ENCODE measurements at places on chromosomes 7 and 10.
A peak's percentile ranks its signal among the peaks of the same experiment; 100 is the strongest.

DNA sequence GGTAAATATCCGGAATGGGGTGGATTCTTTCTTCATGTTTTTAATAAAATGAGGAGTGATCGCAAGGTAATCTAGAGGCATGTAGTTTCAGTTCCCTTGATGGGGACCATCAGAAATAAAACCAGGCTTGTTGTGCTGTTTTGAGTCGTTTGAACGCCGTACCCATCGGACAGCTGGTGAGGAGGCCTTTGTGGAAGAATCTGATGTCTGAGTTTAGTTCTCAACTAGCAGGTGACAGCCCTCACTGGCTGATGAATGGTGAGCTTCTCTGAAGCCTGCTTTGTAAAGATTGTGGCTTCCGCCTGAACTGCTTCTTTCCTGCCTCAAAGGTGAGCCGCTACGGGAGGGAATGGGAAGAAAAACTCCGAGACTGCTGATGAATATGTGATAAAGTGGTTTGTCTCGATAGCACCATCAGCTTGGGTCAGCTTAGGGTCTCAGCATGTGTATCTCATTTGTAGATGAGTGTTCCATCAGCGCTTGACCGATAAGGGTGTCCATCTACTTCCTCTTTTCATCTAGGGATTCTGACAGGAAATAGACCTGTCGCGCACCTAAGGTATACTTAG lies 977 bp downstream of the TMEM248 start:
- H3K4me1 ChIP-seq = peaks cover 17% of the 10 kb centered on the region
- no peaks in the 10 kb centered on the region for H3K36me3 ChIP-seq
- no peak for DNase-seq
- H3K27ac ChIP-seq = no peak overlapping the region

GRCh38 chr7:135217645-135218509 lies 6.6 kb upstream of the WDR91 start:
- no peaks in the 10 kb centered on the region for H3K27me3 ChIP-seq
- no peak overlapping the region for H3K4me3 ChIP-seq
- no peaks in the 10 kb centered on the region for H3K36me3 ChIP-seq
- H3K27ac ChIP-seq = no peak overlapping the region

DNA sequence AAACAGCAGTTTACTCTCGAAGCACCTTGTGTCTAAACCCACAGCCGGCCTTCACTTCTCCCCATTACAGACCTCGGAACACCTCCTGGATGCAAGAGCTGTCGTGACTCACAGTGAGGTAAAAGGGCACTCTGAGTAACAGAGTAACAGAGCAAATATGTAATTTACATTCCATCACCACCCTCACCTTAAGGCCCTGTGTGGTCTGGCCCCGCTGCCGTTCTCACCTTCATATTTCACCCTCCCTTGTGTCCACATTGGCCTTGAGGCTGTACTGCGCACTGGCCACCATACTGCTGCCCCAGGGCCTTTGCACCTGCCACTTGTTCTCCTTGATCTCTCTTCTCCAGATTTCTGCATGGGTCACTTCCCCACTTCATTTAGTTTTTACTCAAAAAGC lies 12.6 kb downstream of the FFAR4 start:
- no peak for DNase-seq
- no peaks in the 10 kb centered on the region for H3K27me3 ChIP-seq
- H3K4me3 ChIP-seq = no peak overlapping the region
- H3K36me3 ChIP-seq = no peaks in the 10 kb centered on the region

- H3K27me3 ChIP-seq = no peaks in the 10 kb centered on the region
- H3K36me3 ChIP-seq = no peaks in the 10 kb centered on the region
- H3K4me3 ChIP-seq = peak overlapping the region; percentile 51
- peaks cover 18% of the 10 kb centered on the region for H3K4me1 ChIP-seq
- H3K27ac ChIP-seq = no peak overlapping the region
Measured at GRCh38 chr7:139482662-139483466, 609 bp downstream of the KLRG2 start.

- no peaks in the 10 kb centered on the region for H3K36me3 ChIP-seq
- DNase-seq = no peak
- no peaks in the 10 kb centered on the region for H3K27me3 ChIP-seq
- no peaks in the 10 kb centered on the region for H3K4me1 ChIP-seq
- H3K4me3 ChIP-seq = no peak overlapping the region
Measured at GRCh38 chr7:50953303-50953702, 170.6 kb upstream of the GRB10 start.

- H3K27me3 ChIP-seq = no peaks in the 10 kb centered on the region
- DNase-seq = peak; percentile 26
- no peak overlapping the region for H3K27ac ChIP-seq
- H3K36me3 ChIP-seq = no peaks in the 10 kb centered on the region
- H3K4me1 ChIP-seq = peaks cover 6% of the 10 kb centered on the region
Measured at GRCh38 chr7:351256-351655, 61.3 kb downstream of the FOXL3 start.

- no peaks in the 10 kb centered on the region for H3K4me1 ChIP-seq
- no peak overlapping the region for H3K4me3 ChIP-seq
- H3K27ac ChIP-seq = no peak overlapping the region
- no peaks in the 10 kb centered on the region for H3K36me3 ChIP-seq
- no peaks in the 10 kb centered on the region for H3K27me3 ChIP-seq
Measured at GRCh38 chr7:111368381-111369065, 193.8 kb downstream of the IMMP2L start.

- no peaks in the 10 kb centered on the region for H3K27me3 ChIP-seq
- no peak overlapping the region for H3K27ac ChIP-seq
- no peaks in the 10 kb centered on the region for H3K36me3 ChIP-seq
- DNase-seq = no peak
- no peaks in the 10 kb centered on the region for H3K4me1 ChIP-seq
- H3K4me3 ChIP-seq = no peak overlapping the region
Measured at GRCh38 chr10:10350050-10350449, 667.6 kb upstream of the CELF2 start.

DNA sequence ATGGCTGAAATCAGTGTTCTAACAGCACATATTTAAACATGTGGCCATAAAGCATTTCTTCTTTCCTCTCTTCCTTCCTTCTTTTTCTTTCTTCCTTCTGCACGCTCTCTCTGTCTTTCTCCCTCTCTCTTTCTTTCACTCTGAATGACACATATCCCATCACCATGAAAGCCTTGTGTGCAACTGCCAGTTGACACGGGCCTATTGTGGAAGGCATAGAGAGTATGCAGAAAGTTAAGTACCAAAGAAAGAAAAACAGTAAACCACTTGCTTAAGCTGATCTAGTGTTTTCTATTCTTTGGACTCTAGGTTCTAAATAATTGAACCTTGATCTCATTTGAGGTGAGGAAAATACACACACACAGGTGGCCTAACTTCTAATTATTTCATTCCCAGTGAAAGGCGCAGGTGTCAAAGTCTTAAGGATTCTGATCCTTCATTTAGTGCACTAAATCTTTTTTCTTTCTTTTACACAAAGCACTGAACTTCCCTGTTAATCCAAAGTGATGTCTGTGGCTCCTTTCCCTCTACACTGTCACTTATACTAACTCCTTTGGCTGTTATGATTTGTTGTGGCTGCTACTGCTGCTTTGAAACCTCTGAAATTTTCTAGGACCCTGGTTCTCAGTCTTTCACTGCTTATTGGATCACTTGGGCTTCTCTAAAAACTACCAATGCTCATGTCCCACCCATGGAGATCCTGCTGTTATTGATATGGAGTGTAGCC lies 17.7 kb downstream of the DKK1 start:
- H3K27ac ChIP-seq = no peak overlapping the region
- H3K27me3 ChIP-seq = no peaks in the 10 kb centered on the region
- no peak for DNase-seq

DNA sequence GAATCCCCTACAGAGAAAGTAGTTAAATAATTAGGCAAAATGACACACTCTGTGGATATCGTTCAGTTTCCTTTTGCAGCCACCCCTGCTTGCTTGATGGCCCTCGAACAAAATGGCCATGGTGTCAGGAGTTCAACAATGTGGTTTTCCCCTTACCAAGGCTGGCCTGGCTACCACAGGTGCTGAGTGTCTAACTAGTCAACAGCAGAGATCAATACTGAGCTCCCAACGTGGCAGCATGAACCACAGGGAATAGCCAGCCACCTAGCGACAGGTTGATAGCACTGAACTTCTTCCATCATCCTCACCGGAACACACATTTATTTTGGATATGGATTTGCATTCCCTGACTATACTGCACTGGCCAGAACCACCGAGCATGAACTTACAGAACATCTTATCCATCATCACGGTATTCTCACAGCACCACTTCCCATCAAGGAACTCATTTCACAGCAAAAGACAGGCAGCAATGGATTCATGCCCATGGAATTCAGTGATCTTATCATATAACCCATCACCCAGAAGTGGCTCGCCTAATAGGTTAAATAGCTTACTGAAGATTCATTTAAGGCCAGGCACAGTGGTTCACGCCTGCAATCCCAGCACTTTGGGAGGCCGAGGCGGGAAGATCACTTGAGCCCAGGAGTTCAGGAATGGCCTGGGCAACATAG lies 6.3 kb downstream of the C10orf67 start:
- no peak overlapping the region for H3K27ac ChIP-seq
- H3K4me3 ChIP-seq = no peak overlapping the region
- no peaks in the 10 kb centered on the region for H3K27me3 ChIP-seq
- no peak for DNase-seq
- H3K36me3 ChIP-seq = no peaks in the 10 kb centered on the region

DNA sequence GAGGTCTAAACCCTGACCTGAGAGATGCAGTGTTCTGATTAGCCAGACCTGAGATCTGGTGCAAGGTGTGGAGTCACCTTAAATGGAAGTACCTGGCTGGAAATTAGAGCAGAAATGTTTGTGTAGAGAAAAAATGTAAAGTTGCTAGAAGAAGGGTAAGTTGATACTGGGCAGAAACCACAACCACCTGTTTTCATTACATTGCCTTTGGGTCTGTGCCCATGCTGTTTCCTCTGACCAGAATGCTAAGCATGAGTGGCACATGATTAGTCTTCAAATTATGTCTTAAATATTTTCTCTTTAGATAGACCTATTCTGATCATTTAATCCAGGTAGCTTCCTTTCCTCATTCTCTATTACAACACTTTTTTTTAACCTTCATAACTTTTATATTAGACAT lies 69.0 kb downstream of the CASD1 start:
- no peak overlapping the region for H3K4me3 ChIP-seq
- no peak overlapping the region for H3K27ac ChIP-seq
- H3K27me3 ChIP-seq = no peaks in the 10 kb centered on the region
- no peaks in the 10 kb centered on the region for H3K36me3 ChIP-seq
- DNase-seq = no peak

- no peaks in the 10 kb centered on the region for H3K36me3 ChIP-seq
- no peak overlapping the region for H3K4me3 ChIP-seq
- no peaks in the 10 kb centered on the region for H3K27me3 ChIP-seq
- no peak overlapping the region for H3K27ac ChIP-seq
Measured at GRCh38 chr7:138226001-138226476, 149.8 kb downstream of the AKR1D1 start.

DNA sequence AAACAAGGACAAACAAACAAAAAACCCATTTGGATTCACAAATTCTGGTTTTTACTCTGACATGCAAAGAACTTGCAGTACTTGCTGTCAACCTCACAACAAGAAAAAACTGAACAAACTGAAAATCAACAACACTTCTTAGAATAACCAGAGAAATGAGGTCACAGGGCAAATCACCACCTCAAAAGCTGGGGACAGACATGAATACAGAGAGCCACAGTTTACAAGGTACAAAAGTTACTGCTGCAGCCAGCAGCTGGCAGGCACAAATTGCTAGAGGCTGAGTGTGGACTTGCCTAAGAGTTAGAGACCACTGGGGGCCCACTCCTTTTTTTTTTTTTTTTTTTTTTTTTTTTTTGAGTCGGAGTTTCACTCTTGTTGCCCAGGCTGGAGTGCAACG lies 15.0 kb upstream of the RNF32 start:
- H3K4me3 ChIP-seq = no peak overlapping the region
- no peaks in the 10 kb centered on the region for H3K27me3 ChIP-seq
- H3K36me3 ChIP-seq = no peaks in the 10 kb centered on the region
- H3K27ac ChIP-seq = no peak overlapping the region
- no peaks in the 10 kb centered on the region for H3K4me1 ChIP-seq

- DNase-seq = peak; percentile 86
- no peaks in the 10 kb centered on the region for H3K36me3 ChIP-seq
- no peaks in the 10 kb centered on the region for H3K27me3 ChIP-seq
- H3K27ac ChIP-seq = peak overlapping the region; percentile 68
- H3K4me3 ChIP-seq = no peak overlapping the region
Measured at GRCh38 chr7:78863281-78863680, 590.2 kb downstream of the MAGI2 start.

DNA sequence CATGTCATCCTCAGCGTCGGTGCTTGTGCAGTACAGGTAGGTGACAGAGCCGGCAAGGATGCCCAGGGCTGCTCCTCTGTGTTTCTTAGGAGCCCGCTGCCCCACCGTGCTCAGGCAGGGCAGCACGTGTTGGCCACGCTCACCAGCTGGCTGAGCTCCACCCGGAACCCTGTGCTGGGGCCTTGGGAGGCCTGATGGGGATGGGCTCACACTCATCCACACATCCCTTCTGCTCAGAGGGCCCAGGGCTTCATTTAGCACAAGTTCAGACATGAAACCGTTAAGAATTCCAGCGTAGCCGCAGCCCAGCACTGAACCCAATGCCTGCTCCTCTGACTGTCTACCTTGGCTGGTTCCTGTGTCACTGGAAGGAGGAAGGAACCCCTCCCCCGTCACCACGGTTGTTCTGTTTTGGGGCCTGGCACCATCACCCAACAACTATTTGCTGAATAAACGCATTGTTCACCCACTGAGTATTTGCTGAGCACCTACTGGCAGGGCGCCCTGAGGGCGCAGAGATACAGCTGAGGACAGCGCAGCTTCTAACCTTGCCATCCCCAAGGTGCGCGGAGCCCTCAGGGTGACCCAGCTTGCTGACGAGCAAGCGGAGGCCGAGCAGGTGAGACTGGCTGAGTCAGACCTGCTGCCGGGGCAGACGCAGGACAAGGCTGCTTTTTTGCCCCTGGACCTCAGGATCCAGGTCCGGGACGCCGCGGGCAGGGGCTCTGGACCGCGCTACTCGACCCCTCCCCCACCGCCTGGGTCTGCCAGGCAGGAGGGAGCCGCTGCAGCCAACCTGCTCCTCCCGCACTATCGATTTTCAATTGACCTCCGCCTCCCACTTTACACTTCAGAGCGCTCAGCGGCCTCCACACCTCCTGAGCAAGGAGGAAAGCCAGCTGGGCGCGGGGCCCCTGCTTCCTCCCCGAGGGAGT lies 50.6 kb upstream of the RET start:
- H3K27ac ChIP-seq = no peak overlapping the region
- DNase-seq = peak; percentile 35
- no peak overlapping the region for H3K4me3 ChIP-seq
- H3K36me3 ChIP-seq = no peaks in the 10 kb centered on the region

- H3K36me3 ChIP-seq = no peaks in the 10 kb centered on the region
- no peak overlapping the region for H3K27ac ChIP-seq
- H3K4me1 ChIP-seq = peaks cover 32% of the 10 kb centered on the region
- H3K4me3 ChIP-seq = no peak overlapping the region
Measured at GRCh38 chr7:42128703-42129102, 108.3 kb downstream of the GLI3 start.

DNA sequence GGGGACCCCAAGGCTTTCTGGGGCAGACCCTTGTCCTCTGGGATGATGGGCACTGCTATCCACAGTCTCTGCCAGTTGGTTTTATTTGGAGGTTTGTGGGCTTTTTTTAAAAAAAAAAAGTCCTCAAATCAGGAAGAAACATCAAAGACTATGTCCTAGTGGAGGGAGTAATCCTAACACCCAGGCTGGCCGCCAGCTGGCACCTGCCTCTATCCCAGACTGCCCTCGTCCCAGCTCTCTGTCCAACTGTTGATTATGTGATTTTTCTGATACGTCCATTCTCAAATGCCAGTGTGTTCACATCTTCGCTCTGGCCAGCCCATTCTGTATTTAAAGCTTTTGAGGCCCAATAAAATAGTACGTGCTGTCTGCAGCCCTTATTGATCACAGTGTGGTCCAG lies 61.0 kb upstream of the LRRC4 start:
- H3K4me1 ChIP-seq = no peaks in the 10 kb centered on the region
- DNase-seq = no peak
- H3K27ac ChIP-seq = no peak overlapping the region
- H3K27me3 ChIP-seq = no peaks in the 10 kb centered on the region
